Frontal cortex (tissue), 4 donors: ENCODE measurements at places on chromosomes 12 and 14. TPM values are rescaled to one million over a fixed set of nuclear protein-coding genes. Genes with fewer than 3 reads are reported as not detected.

Gene CIT
- 11.4 TPM for total RNA-seq

DNA sequence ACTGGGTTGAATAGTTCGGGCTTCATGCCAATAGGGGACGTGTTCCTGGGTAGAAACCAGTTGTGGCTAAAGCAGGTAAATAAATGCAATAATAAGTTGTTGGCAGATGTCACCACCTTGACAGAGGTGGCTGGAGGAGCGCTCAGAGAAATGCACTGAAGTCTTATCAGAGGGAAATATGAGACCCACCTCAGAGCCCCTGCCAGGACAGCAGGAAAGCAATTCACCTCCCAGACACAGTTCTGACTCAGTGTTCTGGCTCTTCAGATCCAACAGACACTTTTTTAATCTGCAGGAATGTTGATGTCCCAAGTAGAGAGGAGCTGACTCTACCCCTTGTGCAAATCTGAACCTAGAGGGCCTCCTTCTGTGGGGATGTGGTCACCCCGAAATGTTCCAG is 687.1 kb upstream of the FBXO33 start:
- DNase-seq, result no peak

DNA sequence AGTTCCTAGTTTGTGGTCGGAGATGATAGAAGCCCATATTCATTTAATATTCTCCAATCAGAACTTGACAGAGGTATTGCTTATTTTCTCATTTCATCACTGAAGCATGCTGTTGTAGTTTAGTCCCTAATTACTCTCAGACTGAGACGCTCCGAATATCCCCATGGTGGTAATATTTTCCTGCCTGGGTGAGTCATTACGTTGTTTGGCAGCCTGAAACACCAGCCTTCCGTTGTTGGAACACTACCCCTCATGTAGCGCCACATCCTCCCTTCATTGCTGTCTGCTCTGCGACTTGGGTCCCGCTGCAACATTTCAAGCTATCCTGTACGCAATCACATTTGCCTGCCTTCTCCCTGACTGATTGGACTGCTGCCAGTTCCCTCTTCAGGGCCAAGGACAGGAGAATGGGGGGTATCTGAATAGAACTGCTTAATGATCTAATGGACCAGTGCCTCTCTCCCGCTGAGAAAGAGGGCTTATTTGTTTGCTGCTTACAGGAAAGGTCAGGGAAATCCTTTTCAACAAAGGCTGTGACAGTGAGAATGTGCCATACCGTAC is 369.1 kb downstream of the NPAS3 start:
- no peak for DNase-seq

Gene TAS2R43
- 3.7 TPM for total RNA-seq

- no peak for DNase-seq
Measured at GRCh38 chr12:77837876-77838291, 7.2 kb downstream of the NAV3 start.

DNA sequence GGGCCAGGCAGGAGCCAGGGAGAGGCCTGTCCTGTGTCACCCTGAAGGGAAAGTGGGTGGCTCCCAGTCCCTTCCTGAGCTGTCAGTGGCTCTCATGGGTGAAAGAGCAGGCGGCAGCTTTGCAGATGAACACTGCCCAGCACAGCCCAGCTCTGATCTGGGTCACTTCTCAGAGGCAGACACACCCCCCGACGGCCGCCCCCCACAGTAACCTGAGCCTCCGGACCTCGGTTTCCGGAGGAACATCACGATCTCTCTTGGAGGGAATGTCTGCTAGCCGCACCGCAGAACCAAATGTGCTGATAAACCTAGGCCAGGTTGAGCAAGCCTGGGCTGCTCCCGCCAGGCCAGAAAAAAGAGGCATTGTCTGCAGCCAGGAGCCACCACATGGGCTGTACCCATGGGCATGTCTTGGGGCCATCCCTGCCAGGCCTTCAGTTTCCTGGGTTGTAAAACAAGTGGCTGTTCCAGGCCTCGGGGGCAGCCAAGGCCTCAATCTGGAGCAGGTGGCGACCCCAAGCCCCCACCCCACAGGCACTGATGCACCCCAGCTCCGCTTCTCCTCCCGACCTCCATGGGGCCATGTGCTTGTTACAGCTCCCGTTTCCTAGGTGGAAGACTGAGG is 57.6 kb downstream of the NCOR2 start:
- DNase-seq, result peak; percentile 64

DNA sequence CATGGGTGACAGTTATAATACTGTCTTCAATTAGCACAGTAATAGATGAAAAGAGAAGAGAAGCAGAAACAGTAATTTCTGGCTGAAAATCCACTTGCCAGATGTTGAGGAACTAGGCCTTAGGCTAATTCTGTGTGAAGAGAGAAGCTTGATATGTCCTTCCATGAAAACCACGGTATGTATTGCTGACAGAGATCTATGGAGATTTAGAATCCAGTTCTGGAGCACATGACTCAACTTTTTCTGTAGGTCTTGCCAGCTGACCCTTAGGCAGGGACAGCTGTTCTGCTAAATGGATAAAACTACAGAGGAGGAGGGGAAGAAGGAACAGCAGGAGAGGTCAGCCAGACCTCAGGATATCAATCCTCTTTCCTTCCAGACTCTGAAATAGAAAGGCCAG is 211.5 kb downstream of the PRKD1 start:
- DNase-seq, result no peak

GRCh38 chr12:129615001-129615400 is 288.8 kb downstream of the TMEM132D start:
- no peak for DNase-seq
